Motor neuron (in vitro differentiated cells): ENCODE measurements at places on chromosomes 13 and 19.

DNA sequence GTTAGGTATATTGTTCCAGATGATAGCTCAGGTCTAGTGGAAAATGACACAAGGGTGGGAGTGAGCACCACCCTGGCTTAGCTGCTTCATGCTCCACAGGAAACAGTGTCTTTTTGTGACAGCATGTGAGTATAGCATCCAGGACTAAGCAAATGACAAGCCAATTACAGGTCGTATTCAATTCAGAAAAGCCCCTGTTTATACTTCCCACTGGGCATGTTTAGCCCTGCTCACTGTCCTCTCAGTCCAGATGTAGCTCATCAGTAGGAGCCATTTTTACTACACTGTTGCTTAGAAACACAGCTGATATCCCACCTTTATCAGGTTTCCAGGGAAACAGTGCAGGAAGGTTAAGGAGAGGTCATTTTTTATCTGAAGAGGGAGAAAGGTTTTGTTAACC is 8.0 kb downstream of the ABHD13 start:
- ATAC-seq: peak; percentile 88

DNA sequence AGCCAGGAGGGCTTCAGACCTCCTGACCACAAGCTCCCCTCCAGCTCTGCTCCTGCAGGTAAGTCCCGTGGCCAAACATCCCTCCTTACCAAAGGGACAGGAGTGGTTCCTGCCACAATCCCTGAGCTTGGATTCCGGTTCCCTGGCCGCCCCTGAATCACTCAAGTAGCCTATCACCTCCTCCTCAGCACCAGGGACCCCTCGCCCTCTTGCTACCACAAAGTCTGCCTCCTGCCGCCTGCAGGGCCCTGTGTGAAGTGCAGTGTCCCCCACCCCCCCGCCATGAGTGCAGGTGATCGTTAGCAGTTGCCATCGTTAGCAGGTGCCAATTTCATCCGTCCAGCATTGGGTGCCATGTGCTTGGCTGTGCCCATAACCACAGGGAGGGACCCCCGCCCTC is 40.8 kb upstream of the RANBP3 start:
- no peak for ATAC-seq

DNA sequence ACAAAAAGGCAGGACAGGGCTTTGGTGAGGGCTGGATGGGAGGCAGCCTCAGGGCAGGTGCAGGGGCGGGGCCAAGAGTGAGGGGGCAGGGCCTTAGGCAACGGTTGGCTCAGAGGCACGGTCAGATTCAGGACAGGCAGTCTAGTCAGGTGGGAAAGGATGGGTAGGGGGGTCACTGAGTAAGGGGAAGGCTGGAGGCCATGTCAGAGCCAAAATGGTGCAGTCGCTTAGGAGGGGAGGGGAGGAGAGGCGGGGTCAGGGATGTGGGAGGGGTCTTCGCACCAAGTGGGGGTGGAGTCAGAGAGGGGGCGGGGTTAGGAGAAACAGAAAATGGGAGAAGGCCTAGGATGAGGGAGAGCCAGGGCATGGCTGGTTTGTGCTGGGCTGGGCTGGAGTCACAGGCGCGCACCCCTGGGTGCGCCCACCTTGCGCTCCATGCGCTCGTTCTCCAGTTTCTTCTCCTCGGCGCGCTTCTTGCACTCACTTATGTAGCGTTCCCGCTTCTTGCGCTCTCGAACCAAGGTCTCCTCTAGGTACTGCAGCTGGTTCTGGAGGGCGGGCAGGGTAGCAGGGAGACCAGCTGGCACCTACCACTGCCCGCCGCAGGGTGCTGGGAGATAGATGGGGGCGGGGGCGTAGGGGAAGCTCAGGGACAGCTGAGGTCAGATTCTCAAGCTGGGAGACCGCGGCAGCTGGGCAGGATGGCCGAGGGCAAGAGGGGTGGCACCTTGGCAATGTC is 6.8 kb upstream of the RGL3 start:
- ATAC-seq: no peak

DNA sequence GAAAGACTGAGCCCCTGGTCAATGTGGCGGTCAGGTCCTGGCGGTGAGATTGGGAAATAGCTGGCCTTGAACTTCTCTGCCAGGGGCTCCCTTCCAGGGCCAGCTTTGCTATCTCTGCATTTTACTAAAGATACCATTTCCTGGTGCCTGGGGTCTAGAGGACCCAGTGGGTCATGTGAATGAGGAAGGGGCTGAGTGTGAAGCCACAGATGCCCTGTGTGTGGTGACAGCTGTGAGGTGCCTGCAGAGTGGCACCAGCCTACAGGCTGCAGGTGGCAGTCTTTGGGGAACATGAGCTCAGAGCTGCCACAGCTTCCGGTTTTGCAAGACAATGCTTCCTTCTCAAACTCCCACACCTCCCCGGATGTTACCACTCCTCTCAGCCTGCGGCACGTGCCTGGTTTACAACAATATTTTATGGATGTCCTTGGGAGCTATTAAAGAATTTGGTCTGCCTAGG is 5.2 kb upstream of the MLNR start:
- ATAC-seq: peak; percentile 4
